ENCODE measurements at places on chromosomes 16 and 17. TPM values are rescaled to one million over a fixed set of nuclear protein-coding genes. Genes with fewer than 3 reads are reported as not detected.

The NSMCE1 gene
- total RNA-seq: 87.5 TPM

The CSF3 gene
- total RNA-seq: not detected

The CCL16 gene
- not detected for total RNA-seq

The CD300LB gene
- not detected for total RNA-seq

The CDH3 gene
- total RNA-seq: 0.71 TPM

The KLHL36 gene
- 59.8 TPM for total RNA-seq

The VASN gene
- 0.10 TPM for total RNA-seq

The FOXO3B gene
- 4.5 TPM for total RNA-seq

The GINS2 gene
- total RNA-seq: 39.6 TPM

The WNT3 gene
- not detected for total RNA-seq

The OR1F1 gene
- total RNA-seq: not detected
